NCI-H2081 (cell line): ENCODE measurements at places on chromosomes 12 and 14.

GRCh38 chr12:122123761-122124145 lies 45.2 kb downstream of the MLXIP start:
- no peak for DNase-seq

DNA sequence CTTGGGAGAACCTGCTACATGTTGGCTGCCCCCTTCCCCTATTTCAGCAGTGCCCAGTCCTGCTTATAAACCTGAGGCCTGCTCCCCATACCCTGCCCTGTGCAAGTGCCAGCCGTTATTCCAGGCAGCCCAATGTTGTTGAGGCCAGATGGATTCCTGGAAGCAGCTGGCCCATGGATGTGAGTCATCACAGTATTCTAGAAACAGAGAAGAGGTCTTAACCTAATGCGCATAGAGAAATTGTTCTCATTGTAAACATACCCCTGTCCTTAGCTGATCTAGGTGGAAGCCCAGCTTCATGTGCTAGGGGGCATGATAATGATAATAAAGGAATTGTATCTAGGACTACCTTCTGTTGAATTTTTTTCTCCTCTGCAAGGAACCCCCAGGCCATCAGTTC lies 69.7 kb downstream of the TSPAN11 start:
- no peak for DNase-seq

DNA sequence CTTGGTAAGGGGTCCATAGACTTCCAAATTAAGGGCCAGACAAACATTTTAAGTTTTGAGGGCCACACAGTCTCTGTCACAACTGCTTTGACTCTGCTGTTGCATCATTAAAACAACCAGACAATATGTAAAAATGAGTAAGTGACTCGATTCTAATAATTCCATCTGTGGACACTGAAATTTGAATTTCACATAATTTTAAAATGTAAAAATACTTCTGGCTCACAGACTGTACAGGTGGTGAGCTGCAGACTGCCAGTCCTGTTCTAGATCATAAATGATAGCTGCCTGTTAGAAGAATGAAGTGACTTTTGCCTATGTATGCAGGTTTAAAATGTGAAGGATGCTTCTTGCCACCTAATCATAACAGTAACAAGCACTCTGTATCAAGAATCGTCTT lies 15.7 kb downstream of the NUDT4 start:
- DNase-seq, result no peak

DNA sequence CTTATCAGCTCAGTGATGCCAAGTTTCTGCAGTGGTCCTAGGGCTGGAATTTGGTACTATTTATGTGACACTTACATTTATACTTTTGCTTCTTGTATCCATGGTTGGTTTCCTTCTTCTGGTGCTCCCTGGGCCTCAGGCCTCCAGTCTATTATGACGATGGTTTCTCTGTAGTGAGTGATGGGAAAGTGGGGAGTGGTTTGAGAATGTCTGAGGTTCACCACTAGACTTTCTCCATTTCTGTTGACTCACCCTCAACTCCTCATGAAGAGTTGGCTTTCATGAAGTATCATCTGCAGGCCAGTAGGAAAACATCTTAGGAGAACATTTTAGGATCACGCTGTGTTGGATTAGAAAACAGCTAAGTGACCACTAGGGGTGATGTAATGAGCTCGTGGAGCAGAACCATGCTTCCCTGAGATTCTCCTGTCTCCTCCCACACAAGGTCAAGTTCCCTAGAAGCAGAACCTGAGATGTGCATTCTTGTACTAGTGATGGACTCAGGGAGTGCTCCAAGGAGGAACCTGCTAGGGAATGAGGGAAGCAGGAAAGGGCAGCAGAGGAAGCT lies 32.1 kb downstream of the RPH3A start:
- no peak for DNase-seq

DNA sequence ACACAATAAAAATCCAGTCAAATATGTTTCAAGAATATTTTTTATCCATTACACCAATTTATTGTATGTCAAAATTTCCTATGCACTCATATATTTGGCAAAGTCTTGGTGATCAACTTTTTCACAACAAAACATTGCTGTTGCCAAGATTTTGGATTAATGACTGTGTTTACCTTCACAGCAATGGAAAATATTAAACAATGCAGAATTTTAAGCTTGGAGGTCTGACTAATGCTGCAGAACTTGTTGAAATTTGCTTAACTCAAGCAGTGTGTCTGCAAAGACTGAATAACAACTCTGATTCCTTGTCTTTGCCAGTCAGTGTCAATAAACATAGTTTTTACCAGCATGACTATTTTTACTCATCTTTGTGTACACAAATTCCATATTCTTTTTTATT lies 336.4 kb downstream of the CCER1 start:
- no peak for DNase-seq

DNA sequence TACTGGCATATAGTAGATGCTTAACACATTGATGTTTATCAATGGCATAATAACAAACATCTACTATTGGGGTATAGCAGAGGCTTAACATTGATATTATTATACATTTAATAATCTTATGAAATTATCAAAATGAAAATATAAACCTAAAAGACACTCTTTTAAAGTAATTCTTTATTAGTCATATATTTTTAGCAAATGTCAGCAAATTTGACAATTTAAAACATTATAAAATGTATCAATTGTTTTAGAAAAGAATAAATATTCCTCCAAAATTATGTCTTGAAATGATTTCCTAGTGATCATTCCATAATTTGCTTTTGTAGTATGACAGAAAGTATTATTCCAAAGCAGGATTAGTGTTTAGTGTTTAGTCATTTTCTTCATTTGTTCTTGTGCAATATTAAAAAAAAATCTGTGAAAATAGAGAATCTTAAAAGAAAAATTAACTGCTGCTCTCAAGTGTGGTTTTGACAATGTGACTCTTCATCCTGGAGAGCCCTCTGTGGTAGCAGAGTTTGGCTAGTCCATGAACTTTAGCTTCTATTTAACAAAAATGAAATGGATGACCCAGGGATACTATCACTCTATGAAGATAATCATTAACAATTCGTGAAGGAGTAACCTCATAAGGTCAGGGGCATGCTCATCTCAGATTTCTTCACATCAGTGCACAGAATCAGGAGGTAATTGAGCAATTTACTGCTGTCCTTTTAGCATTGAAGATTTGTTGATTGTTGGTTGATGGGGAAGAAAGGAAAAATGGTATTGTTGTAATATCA lies 1018.5 kb downstream of the LRFN5 start:
- DNase-seq, result no peak

- peak; percentile 73 for DNase-seq
These were observed 86.6 kb downstream of the PPP1R12A start for GRCh38 chr12:79848339-79848738.

- no peak for DNase-seq
These were observed 10.2 kb downstream of the PPP1R13B start for GRCh38 chr14:103836976-103837725.

DNA sequence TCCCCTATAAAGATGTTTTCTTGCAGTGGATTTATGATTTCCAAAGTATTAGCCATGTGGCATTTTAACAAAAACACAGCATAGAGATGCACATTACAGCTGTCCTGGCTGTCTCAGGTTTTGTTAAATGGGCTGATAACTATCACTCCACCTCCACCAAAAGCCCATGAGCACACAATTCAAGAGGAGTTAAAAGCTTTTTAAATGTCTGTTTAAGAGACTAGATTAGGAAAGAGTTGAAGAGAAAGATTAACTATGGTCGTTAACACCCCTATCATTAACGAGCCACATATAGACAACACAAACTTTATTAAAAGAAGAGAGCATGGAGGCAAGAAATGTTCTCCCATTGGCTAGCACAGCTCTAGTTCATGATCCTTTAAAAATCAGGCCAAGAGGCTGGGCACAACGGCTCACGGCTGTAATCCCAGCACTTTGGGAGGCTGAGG lies 14.5 kb downstream of the CBX5 start:
- DNase-seq, result no peak

- DNase-seq, result no peak
These were observed 32.9 kb downstream of the MEG3 start for GRCh38 chr14:100858838-100859220.

GRCh38 chr12:63164911-63165310 lies 13.9 kb upstream of the AVPR1A start:
- no peak for DNase-seq

GRCh38 chr14:73463411-73463810 lies 5.1 kb upstream of the NUMB start:
- no peak for DNase-seq

DNA sequence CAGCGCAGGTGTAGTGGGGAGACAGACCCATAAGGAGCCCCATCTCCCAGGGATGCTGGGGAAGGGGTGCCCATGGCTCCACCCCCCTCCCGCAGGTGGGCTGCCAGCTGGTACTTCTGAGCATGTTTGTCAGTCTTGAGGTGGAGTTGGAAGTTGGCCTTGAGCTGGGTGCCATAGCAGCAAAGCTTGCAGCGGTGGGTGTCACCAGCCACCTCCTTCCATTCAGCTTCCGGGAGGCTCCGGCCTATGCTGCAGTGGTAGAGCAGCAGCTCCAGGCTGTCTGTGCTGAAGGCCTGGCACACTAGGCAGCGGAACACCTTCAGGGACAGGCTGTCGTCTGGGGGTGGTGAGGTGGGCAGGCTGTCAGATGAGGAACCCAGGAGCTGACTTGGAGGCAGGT lies 18.9 kb downstream of the ZFHX2 start:
- DNase-seq, result no peak

DNA sequence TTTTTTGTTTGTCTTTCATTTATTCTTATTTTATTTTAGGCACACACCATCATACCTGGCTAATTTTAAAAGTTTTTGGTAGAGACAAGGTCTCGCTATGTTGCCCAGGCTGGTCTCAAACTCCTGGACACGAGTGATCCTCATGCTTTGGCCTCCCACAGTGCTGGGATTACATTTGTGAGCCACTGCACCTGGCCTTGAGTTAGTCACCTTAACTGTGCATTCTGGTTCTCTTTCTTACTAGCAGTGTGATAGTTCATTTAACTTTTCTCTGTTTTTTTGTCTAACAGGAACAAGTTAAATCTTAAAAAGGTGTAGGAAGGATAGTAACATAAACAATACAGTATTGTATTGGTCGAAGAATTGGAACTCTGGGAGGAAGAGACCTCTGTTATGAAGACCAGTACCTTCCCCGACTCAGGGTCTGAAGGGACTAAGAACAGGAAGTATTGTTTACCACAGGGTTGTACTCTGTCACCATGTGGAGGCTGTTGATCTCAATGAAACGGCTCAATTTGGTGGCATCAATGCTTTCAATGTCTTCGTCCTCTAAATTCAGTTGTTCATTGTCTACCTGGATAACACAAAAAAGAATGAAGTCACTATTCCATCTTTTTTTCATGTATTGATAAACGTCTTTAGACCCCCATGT lies 17.7 kb downstream of the ERP27 start:
- no peak for DNase-seq

DNA sequence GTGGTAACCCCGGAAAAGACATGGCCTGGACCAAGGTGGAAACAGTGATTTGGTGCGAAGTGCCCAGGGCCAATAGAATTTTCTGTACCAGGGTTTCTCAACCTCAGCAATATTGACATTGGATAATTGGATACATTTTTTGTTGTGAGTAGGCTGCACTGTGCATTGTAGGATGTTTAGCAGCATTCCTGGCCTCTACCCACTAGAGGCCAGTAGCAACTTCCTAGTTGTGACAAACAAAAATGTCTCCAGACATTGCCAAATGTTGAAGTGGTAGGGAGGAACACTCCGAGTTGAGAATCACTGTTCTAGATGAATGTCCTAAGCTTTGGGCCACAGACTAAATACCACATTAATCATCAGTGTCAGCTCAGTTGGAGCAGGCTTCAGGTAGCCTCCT lies 6.2 kb upstream of the CGRRF1 start:
- DNase-seq, result no peak

- DNase-seq, result no peak
These were observed 56.6 kb downstream of the SUDS3 start for GRCh38 chr12:118432812-118433545.

- no peak for DNase-seq
These were observed 125.9 kb downstream of the ACSS3 start for GRCh38 chr12:81203671-81204204.

DNA sequence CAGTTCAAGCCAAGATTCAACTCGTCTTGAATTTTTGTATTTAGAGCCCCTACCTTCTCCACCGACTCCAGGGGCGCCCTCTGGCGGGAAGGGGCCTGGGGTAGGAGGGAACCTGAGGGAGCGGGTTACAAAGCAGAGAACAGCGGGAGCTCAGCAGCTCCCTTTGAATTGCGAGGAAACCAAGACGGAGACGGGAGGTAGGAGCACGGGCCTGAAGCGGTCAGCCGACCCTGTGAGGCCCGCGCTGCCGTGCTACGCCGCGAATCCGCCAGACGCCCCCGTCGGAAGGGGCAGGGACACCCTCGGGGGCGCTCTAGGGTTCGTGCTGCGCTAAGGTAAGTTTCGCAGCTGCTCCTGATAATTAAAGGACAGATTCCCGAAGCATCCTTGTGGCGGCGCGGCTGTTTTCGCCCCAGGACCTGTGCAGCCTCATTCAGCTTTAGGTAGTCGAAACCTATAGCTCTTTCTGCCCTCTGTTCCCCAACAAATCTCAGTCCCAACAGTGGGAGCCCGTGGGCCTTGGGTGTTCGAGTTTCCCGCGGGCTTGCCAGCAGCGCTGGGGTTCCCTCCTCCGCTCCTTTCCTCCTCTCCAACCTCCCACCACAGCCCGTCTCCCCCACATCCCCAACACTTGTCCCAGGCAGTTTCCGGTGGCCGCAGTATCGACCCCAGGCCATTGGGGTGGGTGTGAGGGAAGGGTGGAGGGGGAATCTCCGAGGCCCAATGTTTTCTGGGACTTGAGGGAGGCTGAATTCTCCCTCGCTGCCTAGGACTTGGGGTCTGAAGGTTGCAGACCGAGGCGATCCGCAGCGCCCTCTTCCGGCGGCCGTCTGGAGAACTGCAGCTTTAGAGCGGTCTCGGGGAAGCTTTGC lies 5.1 kb upstream of the NKX2-1 start:
- peak; percentile 34 for DNase-seq

- DNase-seq, result no peak
These were observed 160.1 kb downstream of the SRGAP1 start for GRCh38 chr12:64004641-64005040.

- DNase-seq, result no peak
These were observed 86.3 kb downstream of the SLC15A4 start for GRCh38 chr12:128737292-128737966.

DNA sequence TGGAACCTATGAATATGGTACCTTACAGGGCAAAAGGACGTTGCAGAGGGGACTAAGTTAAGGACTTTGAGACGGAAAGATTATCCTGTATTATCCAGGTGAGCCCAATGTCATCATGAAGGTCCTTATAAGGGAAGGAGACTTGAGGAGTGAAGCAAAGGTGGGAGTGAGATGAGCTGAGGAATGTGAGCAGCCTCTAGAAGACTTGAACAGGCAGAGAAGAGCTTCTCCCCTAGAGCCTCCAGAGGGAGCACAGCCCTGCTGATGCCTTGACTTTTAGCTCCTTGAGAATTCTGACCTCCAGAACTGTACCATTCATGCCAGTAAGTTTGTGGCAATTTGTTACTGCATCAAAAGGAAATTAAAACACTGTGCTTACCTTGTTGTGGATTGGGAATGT lies 41.8 kb upstream of the DCD start:
- DNase-seq, result no peak

GRCh38 chr14:104323551-104324175 lies 185.3 kb downstream of the KIF26A start:
- DNase-seq, result no peak

DNA sequence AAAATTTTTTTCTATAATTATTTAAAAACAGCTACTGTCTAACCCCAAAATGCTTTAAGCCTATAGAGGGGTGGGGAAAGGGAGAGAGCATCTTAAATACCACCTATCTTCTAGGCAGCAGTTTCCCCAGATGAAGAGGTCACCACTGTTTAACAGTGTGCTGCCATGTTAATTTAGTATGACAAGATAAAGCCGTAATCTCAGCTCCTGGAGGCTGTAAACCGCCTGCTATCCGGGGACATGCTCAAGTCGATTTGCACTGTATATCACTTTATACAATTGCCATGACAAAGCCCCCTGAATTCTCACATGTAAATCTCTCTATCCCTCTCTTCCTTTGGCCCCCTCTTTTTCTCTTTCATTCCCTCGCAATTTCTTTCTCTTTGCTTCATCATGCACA lies 68.5 kb downstream of the SOX5 start:
- DNase-seq, result no peak
